Suprapubic skin (tissue), 4 donors: ENCODE measurements at places on chromosomes 12 and 14. TPM values are rescaled to one million over a fixed set of nuclear protein-coding genes. Genes with fewer than 3 reads are reported as not detected.

GRCh38 chr12:109670731-109671130, 42.9 kb upstream of the FAM222A start:
- H3K27me3 ChIP-seq = peaks cover 36% of the 10 kb centered on the region
- no peak overlapping the region for H3K4me3 ChIP-seq
- no peaks in the 10 kb centered on the region for H3K36me3 ChIP-seq
- no peak for DNase-seq

DNA sequence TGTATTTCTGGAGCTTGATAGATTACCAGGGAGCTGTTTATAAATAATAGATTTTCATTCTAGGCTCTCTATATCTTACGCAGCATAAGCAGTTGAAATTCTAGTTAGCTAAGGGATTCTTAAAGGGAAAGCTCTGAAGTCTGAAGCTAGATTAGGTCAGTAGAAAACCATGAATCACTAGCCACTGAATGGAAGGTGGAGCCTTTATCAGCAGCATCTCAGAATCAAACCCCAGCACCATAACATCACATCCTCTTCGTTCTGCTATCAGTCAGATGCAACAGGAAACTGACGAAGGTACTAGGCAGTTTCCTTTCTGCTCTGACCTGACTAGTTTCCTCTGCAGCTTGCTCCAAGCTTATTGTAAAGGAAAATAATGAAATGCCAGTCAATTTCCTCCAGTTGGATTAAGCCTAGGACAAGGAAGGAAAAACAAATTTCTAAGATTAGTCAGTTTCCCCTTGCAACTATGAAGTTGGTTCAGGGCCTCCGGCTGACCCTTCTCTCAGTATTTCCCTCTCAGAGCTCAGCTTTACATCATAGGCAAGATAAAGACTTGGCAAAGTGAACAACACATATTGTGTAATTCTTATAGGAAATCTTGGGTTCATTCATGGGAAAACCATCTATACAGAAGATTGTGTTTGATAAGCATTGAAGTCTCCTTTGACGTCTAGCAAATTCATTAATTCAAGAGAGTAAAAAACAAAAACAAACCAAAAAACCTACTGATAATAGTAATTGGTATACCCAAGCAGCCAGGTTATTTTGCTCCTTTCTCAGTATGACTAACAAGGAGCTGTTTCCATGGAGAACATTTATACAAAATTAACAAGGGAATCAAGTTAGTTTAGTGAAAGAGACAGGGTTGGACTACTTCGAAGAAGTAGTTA, 43.4 kb upstream of the CFAP54 start:
- H3K27me3 ChIP-seq = no peaks in the 10 kb centered on the region
- no peak overlapping the region for H3K4me3 ChIP-seq
- H3K4me1 ChIP-seq = no peaks in the 10 kb centered on the region
- peak overlapping the region; percentile 57 for H3K27ac ChIP-seq
- H3K36me3 ChIP-seq = no peaks in the 10 kb centered on the region

DNA sequence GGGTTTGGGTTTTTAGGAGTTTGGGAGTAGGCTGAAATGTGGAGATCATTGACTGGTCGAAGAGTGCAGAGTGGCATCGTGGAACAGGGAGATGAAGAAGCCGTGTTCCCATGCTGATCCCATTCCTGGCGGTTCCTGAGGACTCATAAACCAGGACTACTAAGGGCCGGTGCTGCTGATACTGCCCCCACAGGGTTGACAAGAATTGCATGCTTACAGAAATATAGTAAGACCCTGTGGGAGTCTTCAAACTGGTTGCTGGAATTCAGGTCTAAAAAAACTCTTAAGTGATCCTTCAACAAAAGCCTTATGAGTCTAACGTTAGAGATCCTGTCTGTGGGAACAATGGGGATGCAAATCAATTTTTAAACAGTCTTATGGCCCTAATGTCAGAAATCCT, 64.0 kb upstream of the ARHGAP5 start:
- H3K27ac ChIP-seq = no peak overlapping the region
- no peak for DNase-seq
- H3K27me3 ChIP-seq = no peaks in the 10 kb centered on the region
- no peaks in the 10 kb centered on the region for H3K4me1 ChIP-seq
- H3K4me3 ChIP-seq = no peak overlapping the region

DNA sequence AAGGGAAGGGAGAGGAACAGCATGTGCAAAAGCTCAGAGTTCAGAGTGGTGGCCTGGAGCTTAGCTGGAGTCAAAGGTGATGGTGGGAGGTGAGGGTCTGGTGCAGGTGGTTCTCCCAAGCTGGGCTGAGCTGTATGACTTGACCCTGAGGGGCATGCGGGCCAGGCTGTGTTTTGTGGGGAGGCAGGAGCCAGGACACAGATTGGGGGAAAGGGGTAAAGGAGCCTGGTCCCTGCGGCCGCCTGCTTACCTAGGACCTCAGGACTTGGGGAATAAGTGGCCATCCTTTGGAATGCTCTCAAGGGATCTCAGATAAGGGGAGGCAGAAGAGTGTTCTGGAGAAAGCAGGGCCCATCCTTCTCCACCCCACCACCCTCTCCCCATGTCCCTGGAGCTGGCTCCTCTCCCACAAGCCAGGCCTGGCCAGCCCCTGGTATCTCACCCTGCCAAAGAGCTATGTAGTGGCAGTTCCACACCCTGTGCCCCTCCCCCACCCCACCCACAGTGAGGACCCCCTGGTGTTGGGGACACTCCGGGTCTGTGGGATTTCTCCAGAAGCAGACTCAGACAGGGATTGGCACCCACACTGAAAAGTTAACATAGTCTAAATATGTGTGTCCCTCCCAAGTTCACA, 19.9 kb upstream of the CEP170B start:
- peak; percentile 44 for DNase-seq
- H3K27me3 ChIP-seq = peaks cover 61% of the 10 kb centered on the region

Gene ENDOU
- total RNA-seq = 18.7 TPM

DNA sequence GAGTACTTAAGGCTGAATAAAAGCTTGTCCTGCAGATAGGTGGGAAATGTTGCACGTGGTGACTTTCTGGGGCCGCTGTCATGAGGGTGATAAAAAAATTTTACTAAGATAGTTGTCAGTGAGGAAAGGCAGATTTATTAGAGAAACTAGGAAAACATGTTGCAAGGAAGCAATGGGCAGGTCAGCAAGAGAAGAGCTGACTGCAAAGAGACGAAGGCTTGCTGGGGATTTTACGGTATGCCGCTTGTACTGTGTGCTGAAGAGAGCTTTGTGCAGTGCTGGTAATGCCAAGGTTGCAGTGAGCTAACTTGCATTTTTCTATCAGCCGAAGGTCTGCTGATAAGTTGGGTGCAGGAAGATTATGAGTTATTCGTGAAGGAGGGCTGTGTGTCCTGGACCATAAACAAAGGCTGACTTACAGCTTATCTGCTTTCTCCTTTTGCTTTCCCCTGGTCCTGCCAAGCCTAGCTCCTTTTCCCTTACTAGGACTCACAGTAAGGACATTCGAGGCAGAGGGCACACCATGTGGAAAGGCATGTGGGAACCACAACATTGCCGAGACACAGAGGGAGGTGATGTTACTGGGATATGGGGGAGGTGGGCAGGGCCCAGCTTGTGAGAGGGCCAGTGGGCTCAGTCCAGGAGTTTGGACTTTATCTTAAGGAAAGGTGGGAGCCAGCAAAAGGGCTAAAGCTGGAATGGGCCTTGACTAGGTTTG, 7.4 kb upstream of the CCDC88C start:
- no peaks in the 10 kb centered on the region for H3K36me3 ChIP-seq
- peaks cover 4% of the 10 kb centered on the region for H3K4me1 ChIP-seq
- DNase-seq = no peak

DNA sequence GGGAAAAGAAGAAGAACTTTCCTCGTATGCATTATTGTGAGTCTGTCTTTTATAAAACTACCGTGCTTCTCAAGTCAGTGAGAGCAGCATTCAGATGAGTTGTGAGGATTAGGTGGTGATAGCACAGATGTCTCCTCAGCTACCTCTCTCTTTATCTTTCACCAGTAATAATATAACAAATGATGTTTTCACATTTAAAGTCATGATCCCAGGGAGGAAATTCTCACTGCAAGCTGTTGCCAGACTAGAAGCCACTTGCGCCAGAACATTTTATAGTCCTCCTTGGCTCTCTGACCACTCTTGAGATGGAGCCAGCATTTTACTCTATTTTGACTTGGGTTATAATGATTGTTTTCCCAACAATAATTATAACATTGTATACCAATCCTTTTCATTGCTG, 443.1 kb downstream of the AEBP2 start:
- H3K27me3 ChIP-seq = no peaks in the 10 kb centered on the region
- H3K4me3 ChIP-seq = no peak overlapping the region
- H3K4me1 ChIP-seq = peaks cover 20% of the 10 kb centered on the region
- no peak overlapping the region for H3K27ac ChIP-seq
- no peak for DNase-seq

- H3K36me3 ChIP-seq = no peaks in the 10 kb centered on the region
- no peaks in the 10 kb centered on the region for H3K27me3 ChIP-seq
- H3K4me3 ChIP-seq = no peak overlapping the region
- H3K4me1 ChIP-seq = peaks cover 17% of the 10 kb centered on the region
- no peak for DNase-seq
Observed at GRCh38 chr14:24814944-24815343, 181.0 kb upstream of the GZMB start.

- H3K27ac ChIP-seq = no peak overlapping the region
- H3K27me3 ChIP-seq = no peaks in the 10 kb centered on the region
- no peaks in the 10 kb centered on the region for H3K36me3 ChIP-seq
- no peak overlapping the region for H3K4me3 ChIP-seq
- H3K4me1 ChIP-seq = peaks cover 30% of the 10 kb centered on the region
Observed at GRCh38 chr14:89394972-89395371, 22.1 kb downstream of the FOXN3 start.

Gene CLEC2B
- total RNA-seq = 45.2 TPM

- no peak for DNase-seq
- no peak overlapping the region for H3K27ac ChIP-seq
- H3K36me3 ChIP-seq = no peaks in the 10 kb centered on the region
- H3K4me1 ChIP-seq = no peaks in the 10 kb centered on the region
- peaks cover 54% of the 10 kb centered on the region for H3K27me3 ChIP-seq
- no peak overlapping the region for H3K4me3 ChIP-seq
Observed at GRCh38 chr14:104633276-104634137, 28.9 kb upstream of the TMEM179 start.

Gene CCND2
- total RNA-seq = 62.8 TPM

GRCh38 chr12:50186681-50187080, 19.5 kb upstream of the CERS5 start:
- no peaks in the 10 kb centered on the region for H3K27me3 ChIP-seq
- peak overlapping the region; percentile 63 for H3K27ac ChIP-seq
- peaks cover 54% of the 10 kb centered on the region for H3K4me1 ChIP-seq
- peaks cover 13% of the 10 kb centered on the region for H3K36me3 ChIP-seq
- no peak for DNase-seq

DNA sequence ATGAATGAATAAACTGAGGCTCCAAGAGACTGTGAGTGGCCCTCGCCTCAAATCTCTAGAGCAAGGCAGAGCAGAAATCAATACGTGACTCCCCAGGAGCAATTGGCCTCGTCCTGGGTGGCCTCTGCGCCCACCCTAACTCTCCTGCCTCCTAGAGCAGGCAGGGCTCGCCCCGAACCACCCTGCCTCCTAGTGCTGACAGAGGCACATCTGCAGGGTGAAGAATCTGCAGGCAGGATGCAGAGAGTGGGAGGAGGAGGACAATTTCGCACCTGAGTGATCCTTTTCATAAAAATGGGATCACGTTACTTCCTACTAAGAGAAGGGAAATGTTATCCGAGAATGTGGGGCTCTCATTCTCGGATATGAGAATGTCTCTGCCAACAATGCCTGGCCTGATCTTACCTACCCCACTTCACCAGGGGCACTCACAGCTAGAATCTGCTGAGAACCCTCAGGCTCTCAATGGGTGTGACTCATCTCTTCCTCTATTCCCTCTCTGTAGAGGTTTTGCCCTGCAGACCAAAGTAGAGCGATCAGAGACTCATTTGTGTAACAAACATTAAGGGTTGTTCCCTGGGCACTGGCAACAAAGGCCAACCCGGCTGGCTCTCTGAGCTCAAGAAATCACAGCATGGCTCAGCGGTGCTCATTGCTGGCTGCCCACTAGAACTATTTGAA, 61.7 kb upstream of the BCL2L14 start:
- no peak for DNase-seq
- peaks cover 30% of the 10 kb centered on the region for H3K4me1 ChIP-seq
- H3K4me3 ChIP-seq = no peak overlapping the region
- H3K27ac ChIP-seq = peak overlapping the region; percentile 2
- H3K27me3 ChIP-seq = no peaks in the 10 kb centered on the region

DNA sequence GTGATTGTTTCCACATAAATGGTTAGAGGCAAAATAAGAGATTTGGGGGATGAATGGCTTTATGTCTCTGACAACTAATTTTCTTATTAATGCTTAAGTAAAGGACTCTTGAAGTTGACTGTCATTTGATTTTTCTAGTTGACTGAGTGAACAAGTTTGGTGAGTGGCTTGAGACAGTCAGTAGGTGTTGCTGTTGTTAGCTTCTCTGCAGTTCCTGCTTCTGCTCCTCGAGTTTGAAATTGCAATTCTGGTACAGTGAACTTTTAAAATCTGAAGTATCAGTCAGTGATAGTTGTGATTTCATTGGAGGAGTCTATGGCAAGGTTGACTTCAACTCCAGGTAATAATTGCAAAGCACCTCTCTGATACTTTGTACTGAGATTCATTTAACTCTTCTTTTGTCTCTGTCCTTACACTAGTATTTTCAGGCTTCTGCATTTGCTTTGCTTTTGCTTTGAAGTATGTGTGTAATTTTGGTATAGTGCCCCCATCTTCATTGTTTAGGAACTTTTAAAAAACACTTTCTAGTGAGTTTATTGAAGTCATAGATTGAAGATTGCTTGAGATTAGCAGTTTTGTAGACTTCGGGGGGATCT, 415.5 kb downstream of the PCNX1 start:
- H3K4me1 ChIP-seq = peaks cover 32% of the 10 kb centered on the region
- peak overlapping the region; percentile 98 for H3K27ac ChIP-seq
- DNase-seq = no peak
- no peaks in the 10 kb centered on the region for H3K36me3 ChIP-seq
- peak overlapping the region; percentile 99 for H3K4me3 ChIP-seq

- H3K4me1 ChIP-seq = no peaks in the 10 kb centered on the region
- H3K27ac ChIP-seq = no peak overlapping the region
- H3K27me3 ChIP-seq = no peaks in the 10 kb centered on the region
Observed at GRCh38 chr12:103676893-103677292, 89.8 kb downstream of the STAB2 start.

DNA sequence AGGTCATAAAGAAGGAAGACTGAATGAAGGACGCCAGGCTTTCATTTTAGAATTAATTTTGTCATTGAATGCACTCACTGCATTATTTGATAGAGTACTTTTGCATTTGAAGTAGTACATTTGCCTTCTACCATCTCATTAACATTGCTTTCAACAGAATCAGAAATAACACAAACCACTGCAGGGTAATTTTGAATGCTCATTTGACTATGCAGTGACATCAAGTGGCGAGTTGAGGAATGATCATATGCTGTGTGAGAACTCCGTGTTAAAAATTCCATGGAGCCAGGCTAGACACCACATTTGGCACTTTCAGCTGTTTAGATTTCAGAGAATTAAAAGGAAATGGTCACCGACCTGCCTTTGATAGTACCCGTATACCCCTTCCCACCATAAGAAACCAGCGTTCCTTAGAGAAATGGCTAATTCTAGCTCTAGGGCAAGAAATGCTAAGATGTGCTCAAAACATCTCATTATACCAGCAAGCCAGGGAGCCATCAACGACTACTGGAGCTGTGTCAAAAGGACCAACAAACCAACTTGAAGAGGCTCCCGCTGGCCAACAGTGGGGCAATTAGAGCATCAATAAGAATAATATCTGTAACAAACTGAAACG, 16.5 kb downstream of the HEBP1 start:
- H3K36me3 ChIP-seq = peaks cover 51% of the 10 kb centered on the region
- peaks cover 12% of the 10 kb centered on the region for H3K4me1 ChIP-seq
- H3K27ac ChIP-seq = no peak overlapping the region

GRCh38 chr12:130126023-130126432, 36.2 kb upstream of the FZD10 start:
- H3K27ac ChIP-seq = peak overlapping the region; percentile 36
- no peaks in the 10 kb centered on the region for H3K36me3 ChIP-seq
- no peak overlapping the region for H3K4me3 ChIP-seq
- H3K4me1 ChIP-seq = peaks cover 44% of the 10 kb centered on the region
- H3K27me3 ChIP-seq = no peaks in the 10 kb centered on the region

Gene CLEC1A
- total RNA-seq = 1.3 TPM
